ENCODE measurements at places on chromosomes 11 and 22.
A peak's percentile ranks its signal among the peaks of the same experiment; 100 is the strongest.

DNA sequence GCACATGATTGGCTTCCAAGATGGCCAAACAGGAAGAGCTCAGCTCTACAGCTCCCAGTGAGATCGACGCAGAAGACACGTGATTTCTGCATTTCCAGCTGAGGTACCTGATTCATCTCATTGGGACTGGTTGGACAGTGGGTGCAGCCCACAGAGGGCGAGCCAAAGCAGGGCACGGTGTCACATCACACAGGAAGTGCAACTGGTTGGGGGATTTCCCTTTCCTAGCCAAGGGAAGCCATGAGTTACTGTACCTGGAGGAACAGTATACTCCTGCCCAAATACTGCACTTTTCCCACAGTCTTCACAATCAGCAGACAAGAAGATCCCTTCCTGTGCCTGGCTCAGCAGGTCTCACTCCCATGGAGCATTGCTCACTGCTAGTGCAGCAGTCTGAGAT, 131.2 kb downstream of the DLG2 start:
- no peak for DNase-seq

DNA sequence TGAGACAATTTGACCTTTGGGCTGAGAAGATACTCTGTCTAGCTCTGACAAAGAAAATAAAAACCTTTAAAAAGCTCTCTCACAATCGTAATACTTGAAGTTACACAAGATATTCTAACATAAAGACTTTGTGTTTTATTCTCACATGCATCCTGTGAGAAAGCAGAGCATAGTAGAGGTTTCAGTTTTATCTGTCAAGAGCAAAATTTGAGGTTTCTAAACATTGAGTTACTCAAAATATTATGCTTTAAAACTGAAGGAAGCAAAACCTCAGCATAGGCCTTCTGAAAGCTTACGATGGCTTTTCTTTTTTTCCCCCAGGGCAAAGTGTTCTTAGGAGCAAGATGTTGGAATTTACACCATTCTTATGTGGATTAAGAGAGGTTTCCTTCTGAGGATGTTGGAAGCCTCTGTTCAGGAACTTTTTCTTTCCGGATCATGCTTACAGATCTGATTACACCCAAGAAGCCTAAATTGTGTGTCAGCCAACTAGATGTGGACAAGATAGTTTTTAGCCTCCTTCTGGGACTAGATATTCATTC, 15.0 kb upstream of the OR51M1 start:
- no peak for DNase-seq

GRCh38 chr11:57513911-57514537, 1.5 kb downstream of the SLC43A1 start:
- DNase-seq: peak; percentile 9

GRCh38 chr11:94546162-94546470, 2.4 kb downstream of the FUT4 start:
- DNase-seq: no peak

- DNase-seq: peak; percentile 29
Measured at GRCh38 chr22:37544955-37545702, 15.2 kb upstream of the CDC42EP1 start.

GRCh38 chr11:75536786-75537641, 11.3 kb upstream of the GDPD5 start:
- no peak for DNase-seq

GRCh38 chr22:29071261-29072045, 1.4 kb upstream of the KREMEN1 start:
- no peak for DNase-seq

DNA sequence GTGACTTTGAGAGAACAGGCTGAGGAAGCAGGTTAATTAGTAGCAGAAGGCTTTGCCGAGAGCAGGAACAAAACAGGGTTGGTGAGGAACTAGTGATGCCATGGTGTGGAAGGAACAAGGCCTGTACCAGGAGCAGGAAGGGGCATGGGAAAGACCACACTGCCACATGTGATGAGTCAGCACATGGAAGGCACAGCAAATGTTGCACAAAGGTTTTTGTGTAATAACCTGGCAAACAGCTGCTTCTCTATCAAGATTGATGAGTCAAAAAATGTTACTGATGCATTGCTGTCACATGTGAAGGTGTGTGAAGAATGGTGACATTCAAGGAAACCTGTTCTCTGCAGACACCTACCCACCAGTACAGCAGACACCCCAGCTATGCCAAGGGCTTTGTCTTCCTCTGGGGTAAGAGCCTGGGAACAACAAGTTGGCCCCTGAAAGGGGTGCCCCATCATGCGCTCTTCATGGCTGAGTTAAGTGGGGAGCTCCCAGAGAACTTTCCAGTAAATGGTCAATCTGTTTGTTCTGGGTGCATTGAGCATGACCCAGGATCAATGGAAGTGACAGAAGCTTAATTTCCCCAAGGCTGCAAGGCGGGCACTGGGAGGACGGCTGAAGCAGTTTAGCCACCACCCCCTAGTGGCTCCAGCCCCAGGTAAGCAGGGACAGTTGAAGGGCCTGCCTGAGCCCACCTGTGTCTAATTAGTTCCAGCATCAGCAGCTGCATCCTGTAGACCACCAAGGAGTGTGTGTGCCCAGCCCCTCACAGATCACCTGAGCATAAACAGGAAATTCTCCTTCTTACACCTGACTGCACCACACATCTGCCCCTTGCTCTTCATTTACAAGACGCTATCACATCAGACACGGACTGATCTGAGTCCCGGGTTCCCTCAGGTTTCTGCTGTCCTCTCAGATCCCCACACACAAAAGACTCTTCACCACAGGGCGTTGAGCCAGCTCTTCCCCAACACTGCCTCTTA, 47.6 kb downstream of the GGTLC2 start:
- DNase-seq: no peak

GRCh38 chr11:696955-697491, 1.4 kb downstream of the TMEM80 start:
- no peak for DNase-seq

DNA sequence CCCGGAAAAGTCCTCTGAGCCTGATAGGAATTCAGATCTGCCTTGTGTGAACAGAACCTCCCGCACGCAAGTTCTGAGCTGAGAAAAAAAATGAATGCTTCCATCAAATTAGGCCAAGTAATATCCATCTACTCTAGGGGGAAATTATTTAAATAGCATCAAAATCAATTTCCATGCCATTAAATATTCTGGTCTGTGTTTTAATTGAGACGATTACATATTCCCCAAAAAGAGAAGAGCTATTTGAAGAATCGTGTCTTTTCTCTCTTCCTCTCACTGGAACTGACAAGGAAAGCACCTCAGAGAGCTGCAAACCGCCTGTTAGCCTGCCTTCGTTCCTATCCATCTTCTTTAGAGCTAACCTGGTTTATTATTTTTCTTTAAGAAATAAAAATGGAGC, 96.0 kb downstream of the SEZ6L start:
- no peak for DNase-seq

DNA sequence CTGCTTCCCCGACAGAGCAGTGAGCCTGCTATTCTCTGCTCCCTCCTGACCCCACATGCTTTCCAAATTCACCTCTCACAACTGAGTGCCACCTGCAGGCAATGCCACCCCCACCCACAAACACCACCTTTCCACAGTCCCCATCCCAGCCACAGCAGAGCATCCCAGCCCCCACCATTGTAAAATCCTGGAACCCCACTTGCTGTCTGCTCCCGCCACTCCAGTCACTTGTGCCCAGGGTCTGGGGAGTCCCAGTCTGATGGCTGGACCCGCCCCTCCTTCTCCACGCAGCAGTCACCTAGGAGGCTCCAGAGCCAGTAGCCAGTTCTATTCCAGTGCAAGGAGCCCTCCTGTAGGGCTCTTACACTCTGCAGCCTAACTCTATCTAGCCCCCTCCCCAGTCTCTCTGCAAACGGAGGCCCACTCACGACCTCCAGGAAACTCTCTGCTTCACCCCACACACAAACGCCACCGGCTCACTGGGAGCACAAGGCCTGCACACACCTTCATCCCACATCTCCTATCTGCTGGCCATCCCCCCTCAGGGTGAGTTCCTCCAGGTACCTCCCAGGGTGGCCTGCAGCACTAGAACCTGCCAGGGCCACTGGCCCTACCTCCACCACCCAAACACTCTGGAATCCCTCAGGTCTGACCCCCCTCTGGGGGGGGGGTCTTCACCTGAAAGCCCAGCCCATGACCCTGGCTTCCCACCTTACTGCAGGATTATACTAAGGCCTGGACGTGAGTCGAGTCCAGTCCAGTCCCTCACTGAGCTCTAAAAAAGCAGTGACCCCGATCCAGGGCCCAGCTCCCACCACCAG, 1.4 kb downstream of the GNB1L start:
- DNase-seq: no peak

- no peak for DNase-seq
Measured at GRCh38 chr11:78647986-78648875, 73.6 kb upstream of the NARS2 start.

- DNase-seq: no peak
Measured at GRCh38 chr11:17286332-17286731, 9.8 kb downstream of the NUCB2 start.

DNA sequence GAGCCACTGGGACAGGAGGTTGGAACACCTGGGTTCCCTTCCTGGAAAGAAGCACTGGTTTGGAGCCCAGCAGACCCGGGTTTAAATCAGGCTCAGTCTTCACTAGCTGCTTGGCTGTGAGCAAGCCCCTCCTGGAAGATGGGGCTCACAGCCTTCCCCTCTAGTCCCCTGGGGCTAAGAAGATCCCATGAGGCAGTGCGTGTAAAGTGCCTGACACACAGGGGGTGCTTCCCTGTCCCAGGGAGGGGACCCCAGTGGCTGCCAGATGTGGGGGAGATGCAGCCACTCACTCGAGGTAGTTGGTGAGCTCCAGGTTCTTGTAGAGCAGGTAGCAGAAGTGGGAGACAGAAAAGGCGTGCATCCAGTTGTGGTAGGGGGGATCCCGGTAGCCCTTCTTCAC, 93.2 kb downstream of the PDE2A start:
- DNase-seq: no peak

GRCh38 chr22:45828841-45829240, 148.1 kb downstream of the WNT7B start:
- DNase-seq: no peak

DNA sequence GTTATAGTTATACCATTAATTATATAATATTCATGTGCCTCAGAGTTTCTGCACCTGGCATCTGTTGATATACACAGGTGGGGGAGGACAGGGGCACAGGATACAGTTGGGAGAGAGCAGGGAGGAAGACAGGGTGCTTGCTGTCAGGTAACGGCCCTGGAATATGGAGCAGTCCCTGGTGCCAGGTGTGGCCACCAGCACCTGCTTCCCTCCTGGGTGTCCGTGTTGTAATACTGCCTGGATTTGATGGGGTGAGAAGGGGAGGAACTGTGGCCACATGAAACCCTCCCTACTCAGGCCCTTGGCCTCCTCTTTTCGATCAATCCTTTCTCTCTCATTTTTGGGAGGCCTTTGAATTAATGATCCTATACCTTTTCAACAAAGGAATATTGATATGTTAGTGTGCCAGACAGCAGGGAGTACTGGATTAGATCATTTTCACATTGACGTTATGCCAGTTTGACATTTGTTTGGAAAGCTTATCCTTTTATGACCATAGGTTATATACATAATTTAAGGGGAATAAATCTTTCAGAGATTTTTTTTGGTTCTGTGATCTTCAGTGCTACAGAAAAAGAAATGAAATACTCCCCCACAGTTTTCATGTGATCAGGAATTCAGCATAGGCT, 88.6 kb downstream of the TEAD1 start:
- DNase-seq: no peak

DNA sequence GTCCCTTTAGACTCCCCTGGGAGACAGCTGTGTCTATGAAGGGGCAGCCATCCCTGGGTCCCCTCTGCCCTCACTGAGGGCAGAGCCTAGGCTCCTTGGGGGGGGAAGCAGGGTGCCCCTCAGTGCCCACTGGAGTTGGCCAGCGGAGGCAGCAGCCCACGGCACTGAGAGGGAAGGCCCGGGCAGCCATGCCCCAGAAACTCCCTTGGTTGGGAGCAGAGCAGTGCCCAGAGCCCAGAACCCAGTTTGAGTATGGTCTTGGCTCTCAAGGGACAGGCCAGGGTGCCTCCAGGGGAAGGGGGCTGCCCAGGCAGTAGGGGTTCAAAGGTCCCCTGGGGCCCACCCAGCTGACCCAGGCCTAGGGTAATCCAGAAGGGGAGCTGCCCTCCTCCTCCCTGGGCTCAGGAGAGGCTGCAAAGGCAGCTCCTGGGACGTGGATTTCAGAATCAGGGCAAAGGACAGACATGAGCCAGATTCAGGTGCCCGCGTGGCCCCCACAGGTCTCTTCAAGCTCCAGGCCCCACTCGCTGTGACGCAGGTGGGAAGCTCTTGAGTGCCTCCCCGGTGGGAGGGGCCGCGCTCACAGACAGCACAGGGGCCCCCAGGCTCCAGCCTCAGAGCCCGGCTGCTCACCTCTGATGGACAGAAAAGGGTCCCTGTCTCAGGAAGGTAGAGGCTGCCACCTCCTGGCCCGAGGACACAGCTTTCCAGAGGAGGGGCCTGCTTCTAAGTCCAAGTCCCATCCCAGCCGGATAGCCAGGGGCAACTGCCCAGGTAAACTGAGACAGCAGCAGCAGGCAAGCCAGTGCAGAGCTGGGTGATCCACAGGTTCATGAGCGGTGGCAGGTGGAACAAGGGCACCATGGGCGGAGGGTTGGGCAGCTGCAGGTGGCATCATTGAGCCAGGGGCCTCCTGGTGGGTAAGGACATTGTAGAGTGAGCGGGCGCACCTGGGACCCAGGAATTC, 2.6 kb downstream of the C11orf21 start:
- DNase-seq: no peak

- no peak for DNase-seq
Measured at GRCh38 chr11:118448294-118448693, 12.0 kb downstream of the KMT2A start.

GRCh38 chr11:75100314-75100713, 3.6 kb upstream of the OR2AT4 start:
- no peak for DNase-seq

GRCh38 chr11:103024086-103024485, 67.9 kb downstream of the DCUN1D5 start:
- no peak for DNase-seq

- no peak for DNase-seq
Measured at GRCh38 chr11:91435694-91436395, 788.8 kb upstream of the FAT3 start.

GRCh38 chr11:47987781-47988180, 7.4 kb downstream of the PTPRJ start:
- DNase-seq: no peak

DNA sequence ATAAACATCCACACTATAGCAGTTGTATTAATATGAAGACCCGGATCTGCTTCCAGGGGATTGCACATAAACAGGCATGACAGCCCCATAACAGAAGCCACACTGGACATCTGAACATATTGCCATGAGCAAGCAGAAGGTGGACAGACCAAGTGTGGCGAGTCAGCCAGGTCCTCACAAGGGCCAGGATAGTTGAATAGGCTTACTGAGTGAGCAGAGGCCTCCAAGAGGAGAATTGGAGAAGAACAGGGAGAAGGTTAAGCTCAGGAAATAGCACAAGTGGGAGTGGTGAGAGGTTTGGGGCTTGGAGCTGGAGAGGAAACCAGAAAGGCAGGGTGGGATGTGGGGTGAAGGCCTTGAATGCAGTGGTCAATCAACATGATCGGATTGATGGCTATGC, 10.8 kb downstream of the SLC35C1 start:
- DNase-seq: no peak

- DNase-seq: no peak
Measured at GRCh38 chr11:131910523-131911387, 540.3 kb downstream of the NTM start.

- DNase-seq: no peak
Measured at GRCh38 chr22:29744902-29745301, 21.9 kb downstream of the ZMAT5 start.

GRCh38 chr11:64492561-64492960, 98.5 kb upstream of the SLC22A12 start:
- no peak for DNase-seq

Data from T-helper 9 cell (primary cell).